ENCODE measurements at places on chromosomes 5 and 9. TPM values are rescaled to one million over a fixed set of nuclear protein-coding genes. Genes with fewer than 3 reads are reported as not detected.

ZFP62 gene
- total RNA-seq: 23.6 TPM

CCL28 gene
- 5.4 TPM for total RNA-seq

GM2A gene
- total RNA-seq: 21.8 TPM

DAPK1 gene
- total RNA-seq: 0.50 TPM

HEMGN gene
- total RNA-seq: 1.9 TPM

GLRA1 gene
- not detected for total RNA-seq

C9 gene
- not detected for total RNA-seq

PCDHGB7 gene
- not detected for total RNA-seq

CDKN2B-AS1 gene
- 0.24 TPM for total RNA-seq

SEMA5A gene
- total RNA-seq: not detected

NPR3 gene
- total RNA-seq: 0.12 TPM

SOX30 gene
- 0.36 TPM for total RNA-seq

HAND1 gene
- total RNA-seq: not detected

MYMK gene
- not detected for total RNA-seq

GRCh38 chr9:132411091-132411508 lies 1.1 kb downstream of the CFAP77 start:
- DNase-seq: peak; percentile 80
- no peaks in the 10 kb centered on the region for H3K36me3 ChIP-seq
- H3K27me3 ChIP-seq: peaks cover 44% of the 10 kb centered on the region
- peak overlapping the region; percentile 53 for H3K4me3 ChIP-seq

DNA sequence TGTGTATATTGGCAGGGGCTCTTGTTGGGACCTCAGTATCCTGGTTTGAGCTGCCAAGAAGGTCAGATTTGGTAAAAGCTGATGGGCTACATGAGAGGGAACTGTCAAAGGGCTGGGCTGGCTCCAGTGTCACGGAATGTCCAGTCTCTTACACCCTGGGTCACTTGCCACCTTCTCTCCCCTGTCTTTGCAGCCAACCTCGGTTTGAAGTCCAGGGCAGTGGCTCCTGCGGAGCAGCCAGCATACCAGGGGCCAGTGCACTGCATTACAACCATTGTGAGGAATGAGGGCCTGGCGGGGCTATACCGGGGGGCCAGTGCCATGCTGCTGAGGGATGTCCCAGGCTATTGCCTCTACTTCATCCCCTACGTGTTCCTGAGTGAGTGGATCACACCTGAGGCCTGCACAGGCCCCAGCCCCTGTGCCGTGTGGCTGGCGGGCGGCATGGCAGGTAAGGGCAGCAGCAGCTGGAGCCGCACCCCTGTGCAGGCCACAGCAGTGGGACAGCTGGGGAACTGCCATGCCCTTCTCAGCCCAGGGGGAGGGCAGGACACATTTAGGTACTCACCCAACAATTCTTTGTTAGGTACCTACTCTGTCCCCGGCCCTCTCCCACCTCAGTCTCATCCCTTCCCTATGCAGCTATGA lies 24.2 kb downstream of the IL9 start:
- H3K4me1 ChIP-seq: no peaks in the 10 kb centered on the region
- H3K4me3 ChIP-seq: no peak overlapping the region
- no peak overlapping the region for H3K27ac ChIP-seq

- H3K27ac ChIP-seq: no peak overlapping the region
- DNase-seq: no peak
- H3K36me3 ChIP-seq: peaks cover 31% of the 10 kb centered on the region
- no peaks in the 10 kb centered on the region for H3K27me3 ChIP-seq
- no peaks in the 10 kb centered on the region for H3K4me1 ChIP-seq
Measured at GRCh38 chr9:120484162-120484561, 95.8 kb downstream of the CDK5RAP2 start.

GRCh38 chr9:120366644-120367019 lies 213.3 kb downstream of the CDK5RAP2 start:
- no peak for DNase-seq
- H3K27me3 ChIP-seq: peaks cover 2% of the 10 kb centered on the region
- H3K36me3 ChIP-seq: peaks cover 2% of the 10 kb centered on the region
- no peak overlapping the region for H3K27ac ChIP-seq
- H3K4me3 ChIP-seq: no peak overlapping the region
- H3K4me1 ChIP-seq: no peaks in the 10 kb centered on the region

- H3K4me3 ChIP-seq: no peak overlapping the region
- DNase-seq: no peak
- no peaks in the 10 kb centered on the region for H3K4me1 ChIP-seq
- H3K27ac ChIP-seq: no peak overlapping the region
Measured at GRCh38 chr5:143491646-143492045, 88.2 kb upstream of the NR3C1 start.

- no peak for DNase-seq
- H3K4me3 ChIP-seq: no peak overlapping the region
- no peak overlapping the region for H3K27ac ChIP-seq
- H3K4me1 ChIP-seq: no peaks in the 10 kb centered on the region
- H3K36me3 ChIP-seq: no peaks in the 10 kb centered on the region
- H3K27me3 ChIP-seq: no peaks in the 10 kb centered on the region
Measured at GRCh38 chr9:92185096-92185495, 69.9 kb upstream of the SPTLC1 start.

DNA sequence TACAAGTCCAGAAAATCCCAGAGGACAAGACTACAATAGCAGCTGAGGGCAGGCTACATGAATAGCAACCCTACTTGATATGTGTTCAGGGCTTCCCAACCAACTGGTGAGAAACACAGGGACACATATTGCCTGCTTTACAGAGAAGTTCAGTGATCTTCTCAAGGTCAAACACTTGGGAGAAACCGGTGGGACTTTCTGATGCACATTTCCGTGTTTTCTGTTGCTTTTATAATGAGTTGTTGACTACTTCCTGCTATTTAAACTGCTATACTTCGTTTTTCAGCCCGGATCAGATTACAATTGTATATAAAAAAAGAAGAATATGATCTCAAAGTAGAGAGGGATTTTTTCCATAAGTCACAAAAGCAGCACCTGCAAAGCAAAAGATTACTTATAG lies 175.1 kb downstream of the SNX18 start:
- H3K27me3 ChIP-seq: no peaks in the 10 kb centered on the region
- DNase-seq: no peak
- H3K4me1 ChIP-seq: no peaks in the 10 kb centered on the region
- no peak overlapping the region for H3K27ac ChIP-seq
- H3K4me3 ChIP-seq: no peak overlapping the region
- H3K36me3 ChIP-seq: no peaks in the 10 kb centered on the region

- no peaks in the 10 kb centered on the region for H3K36me3 ChIP-seq
- H3K27me3 ChIP-seq: peaks cover 2% of the 10 kb centered on the region
- no peak for DNase-seq
- H3K4me1 ChIP-seq: peaks cover 4% of the 10 kb centered on the region
- H3K27ac ChIP-seq: no peak overlapping the region
- H3K4me3 ChIP-seq: no peak overlapping the region
Measured at GRCh38 chr9:20651939-20652338, 29.6 kb upstream of the MLLT3 start.

DNA sequence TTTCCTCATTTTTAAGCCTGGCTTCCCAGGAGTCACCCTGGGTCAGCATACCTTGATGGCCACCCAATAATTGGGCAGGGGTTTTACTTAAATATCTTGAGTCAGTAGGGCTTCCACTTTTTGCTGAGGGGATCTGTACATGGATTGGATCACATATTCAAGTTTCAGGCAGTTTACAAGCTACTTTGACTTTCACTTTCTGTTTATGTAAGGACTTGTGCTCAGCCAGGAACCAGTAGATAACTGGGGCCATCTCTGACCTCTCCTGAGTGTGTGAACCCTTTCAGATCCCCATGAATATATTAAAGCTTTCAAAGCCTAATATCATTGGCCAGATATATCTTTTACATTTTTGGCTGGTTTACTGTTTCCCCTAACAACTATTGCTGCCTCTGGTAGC lies 45.1 kb downstream of the SLCO6A1 start:
- DNase-seq: no peak
- no peak overlapping the region for H3K27ac ChIP-seq
- H3K36me3 ChIP-seq: no peaks in the 10 kb centered on the region
- no peaks in the 10 kb centered on the region for H3K4me1 ChIP-seq
- peaks cover 5% of the 10 kb centered on the region for H3K27me3 ChIP-seq

GRCh38 chr5:157740229-157740610 lies 3.3 kb upstream of the LSM11 start:
- H3K27ac ChIP-seq: no peak overlapping the region
- peak; percentile 55 for DNase-seq
- peaks cover 19% of the 10 kb centered on the region for H3K36me3 ChIP-seq
- H3K27me3 ChIP-seq: no peaks in the 10 kb centered on the region
- H3K4me1 ChIP-seq: peaks cover 14% of the 10 kb centered on the region
- H3K4me3 ChIP-seq: no peak overlapping the region

GRCh38 chr5:24320643-24321042 lies 324.1 kb downstream of the CDH10 start:
- no peak overlapping the region for H3K4me3 ChIP-seq
- H3K4me1 ChIP-seq: no peaks in the 10 kb centered on the region
- no peaks in the 10 kb centered on the region for H3K36me3 ChIP-seq
- no peak for DNase-seq

- no peaks in the 10 kb centered on the region for H3K4me1 ChIP-seq
- no peak overlapping the region for H3K27ac ChIP-seq
- H3K4me3 ChIP-seq: no peak overlapping the region
- no peaks in the 10 kb centered on the region for H3K36me3 ChIP-seq
- peaks cover 8% of the 10 kb centered on the region for H3K27me3 ChIP-seq
- DNase-seq: no peak
Measured at GRCh38 chr5:2166306-2166978, 283.7 kb upstream of the IRX4 start.

DNA sequence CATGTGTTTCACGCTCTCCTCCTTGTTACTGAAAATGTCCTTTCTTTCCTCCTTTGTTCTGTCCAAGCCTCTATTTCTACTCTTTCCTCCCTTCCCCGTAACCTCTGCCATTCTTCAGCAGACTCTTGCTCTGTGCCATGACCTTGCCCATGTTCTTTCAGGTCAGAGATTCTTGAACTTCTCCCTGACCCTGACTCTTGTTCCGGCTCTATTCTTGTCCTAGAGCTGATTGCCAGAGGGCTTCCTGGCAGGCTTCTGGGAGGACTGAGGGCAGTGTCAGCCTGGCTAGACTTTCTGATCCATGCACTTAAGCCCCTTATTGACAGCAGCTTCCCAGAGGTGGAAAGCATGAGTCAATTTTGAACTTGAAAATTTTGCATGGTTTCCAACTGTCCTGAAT lies 174.2 kb downstream of the TMEM161B start:
- H3K27ac ChIP-seq: no peak overlapping the region
- no peaks in the 10 kb centered on the region for H3K36me3 ChIP-seq
- no peaks in the 10 kb centered on the region for H3K4me1 ChIP-seq
- no peak overlapping the region for H3K4me3 ChIP-seq

- H3K4me1 ChIP-seq: no peaks in the 10 kb centered on the region
- no peak overlapping the region for H3K27ac ChIP-seq
- no peak for DNase-seq
- no peaks in the 10 kb centered on the region for H3K36me3 ChIP-seq
Measured at GRCh38 chr5:93246090-93246855, 334.7 kb downstream of the NR2F1-AS1 start.

GRCh38 chr9:86585422-86586143 lies 231.4 kb upstream of the TUT7 start:
- no peak overlapping the region for H3K27ac ChIP-seq
- DNase-seq: no peak
- peaks cover 2% of the 10 kb centered on the region for H3K4me1 ChIP-seq
- H3K36me3 ChIP-seq: no peaks in the 10 kb centered on the region
- H3K4me3 ChIP-seq: no peak overlapping the region
- H3K27me3 ChIP-seq: peaks cover 13% of the 10 kb centered on the region

- no peak overlapping the region for H3K4me3 ChIP-seq
- no peaks in the 10 kb centered on the region for H3K27me3 ChIP-seq
- no peaks in the 10 kb centered on the region for H3K4me1 ChIP-seq
- H3K36me3 ChIP-seq: no peaks in the 10 kb centered on the region
Measured at GRCh38 chr5:15124871-15125568, 253.4 kb upstream of the ANKH start.

GRCh38 chr9:89868100-89868499 lies 263.3 kb downstream of the GADD45G start:
- H3K4me1 ChIP-seq: no peaks in the 10 kb centered on the region
- no peak overlapping the region for H3K4me3 ChIP-seq
- DNase-seq: no peak
- H3K27ac ChIP-seq: no peak overlapping the region
- no peaks in the 10 kb centered on the region for H3K27me3 ChIP-seq
- H3K36me3 ChIP-seq: no peaks in the 10 kb centered on the region

- H3K27me3 ChIP-seq: no peaks in the 10 kb centered on the region
- DNase-seq: no peak
- no peak overlapping the region for H3K4me3 ChIP-seq
- H3K36me3 ChIP-seq: no peaks in the 10 kb centered on the region
- no peak overlapping the region for H3K27ac ChIP-seq
- no peaks in the 10 kb centered on the region for H3K4me1 ChIP-seq
Measured at GRCh38 chr9:110040788-110041187, 167.2 kb downstream of the C9orf152 start.

- H3K36me3 ChIP-seq: no peaks in the 10 kb centered on the region
- DNase-seq: no peak
- no peak overlapping the region for H3K4me3 ChIP-seq
- no peaks in the 10 kb centered on the region for H3K4me1 ChIP-seq
- H3K27me3 ChIP-seq: no peaks in the 10 kb centered on the region
Measured at GRCh38 chr5:122612901-122613300, 162.0 kb upstream of the SNX2 start.

GRCh38 chr5:103867857-103868598 lies 305.4 kb upstream of the NUDT12 start:
- no peak for DNase-seq
- no peaks in the 10 kb centered on the region for H3K4me1 ChIP-seq

GRCh38 chr9:128419061-128419925 lies 1.4 kb upstream of the CERCAM start:
- peak overlapping the region; percentile 67 for H3K4me3 ChIP-seq
- H3K4me1 ChIP-seq: peaks cover 9% of the 10 kb centered on the region
- H3K27ac ChIP-seq: no peak overlapping the region

DNA sequence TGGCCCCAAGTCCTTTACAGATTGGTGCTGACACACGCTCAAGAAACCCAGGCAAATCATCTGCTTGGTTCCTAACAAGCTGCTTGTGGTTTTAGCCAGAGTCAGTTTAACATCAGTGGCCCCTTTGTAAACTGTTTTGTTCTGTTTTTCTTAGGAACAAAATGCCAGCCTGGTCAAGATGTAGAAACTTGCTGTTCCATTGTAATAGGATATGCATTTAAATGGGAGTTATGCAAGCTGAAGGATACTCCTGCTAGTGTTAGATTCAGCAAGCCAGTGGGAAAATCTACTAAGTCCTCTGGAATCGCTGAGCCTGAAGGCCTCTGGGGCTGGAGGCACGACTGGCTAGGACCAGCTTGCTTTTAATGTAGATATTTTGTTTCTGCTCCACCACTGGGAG lies 391.1 kb downstream of the TLE4 start:
- no peaks in the 10 kb centered on the region for H3K36me3 ChIP-seq
- no peak for DNase-seq
- H3K27me3 ChIP-seq: peaks cover 3% of the 10 kb centered on the region
- H3K4me1 ChIP-seq: no peaks in the 10 kb centered on the region
- H3K27ac ChIP-seq: no peak overlapping the region

GRCh38 chr9:121233906-121234831 lies 32.5 kb upstream of the RAB14 start:
- no peaks in the 10 kb centered on the region for H3K4me1 ChIP-seq
- H3K36me3 ChIP-seq: no peaks in the 10 kb centered on the region
- no peak overlapping the region for H3K4me3 ChIP-seq
